Esophagus squamous epithelium (tissue), 5 donors: ENCODE measurements at places on chromosomes 3 and 15.

GRCh38 chr15:80321853-80322252 lies 69.8 kb upstream of the CTXND1 start:
- no peak for DNase-seq

- no peak for DNase-seq
Measured at GRCh38 chr3:77814845-77815244, 774.9 kb downstream of the ROBO2 start.

- DNase-seq: no peak
Measured at GRCh38 chr15:65184305-65184867, 756 bp downstream of the CLPX start.

DNA sequence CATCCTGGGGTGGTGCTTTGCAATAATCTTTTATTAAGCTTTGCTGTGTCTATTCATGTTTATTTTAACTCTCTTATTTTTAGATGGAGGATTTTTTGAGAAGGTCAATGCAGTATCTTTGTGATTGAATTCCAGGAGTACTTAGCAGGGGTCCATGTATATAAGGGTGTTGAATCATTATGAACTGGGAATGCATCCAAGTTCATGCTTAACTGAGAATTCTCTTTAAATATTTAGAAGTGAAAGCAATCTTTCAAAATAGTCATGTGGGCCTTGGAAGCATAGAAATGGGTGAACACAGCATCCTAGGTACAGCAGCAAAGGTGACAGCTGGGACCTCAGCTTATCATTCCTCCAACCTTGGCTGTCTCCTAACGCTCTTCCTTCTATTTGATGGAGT lies 27.3 kb downstream of the SPTSSB start:
- no peak for DNase-seq

DNA sequence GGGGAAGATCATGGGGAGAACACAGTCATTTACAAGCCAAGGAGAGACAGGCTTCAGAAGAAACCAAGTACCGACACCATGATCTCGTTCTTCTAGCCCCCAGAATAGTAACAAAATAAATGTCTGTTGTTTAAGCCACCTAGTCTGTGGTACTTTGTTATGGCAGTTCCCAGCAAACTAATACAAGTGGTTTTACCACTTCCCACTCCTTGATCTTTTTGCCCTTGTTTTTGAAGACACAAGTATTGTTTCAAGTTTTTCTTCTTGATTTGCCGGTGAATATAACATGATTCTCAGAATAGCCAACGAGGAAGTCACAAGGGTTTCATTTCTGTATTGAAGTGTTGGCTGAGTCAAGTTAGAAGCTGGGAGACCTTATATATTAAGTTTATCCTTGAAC lies 220.3 kb downstream of the SOX2 start:
- DNase-seq: no peak
